Activated CD8-positive, alpha-beta T cell treated with anti-CD3 and anti-CD28 coated beads, Interleukin-2, amount 10 ng/mL, durations not matched to agents 7 days and 5 days (primary cell): ENCODE measurements at places on chromosomes 3 and 15. TPM values are rescaled to one million over a fixed set of nuclear protein-coding genes. Genes with fewer than 3 reads are reported as not detected.

DNA sequence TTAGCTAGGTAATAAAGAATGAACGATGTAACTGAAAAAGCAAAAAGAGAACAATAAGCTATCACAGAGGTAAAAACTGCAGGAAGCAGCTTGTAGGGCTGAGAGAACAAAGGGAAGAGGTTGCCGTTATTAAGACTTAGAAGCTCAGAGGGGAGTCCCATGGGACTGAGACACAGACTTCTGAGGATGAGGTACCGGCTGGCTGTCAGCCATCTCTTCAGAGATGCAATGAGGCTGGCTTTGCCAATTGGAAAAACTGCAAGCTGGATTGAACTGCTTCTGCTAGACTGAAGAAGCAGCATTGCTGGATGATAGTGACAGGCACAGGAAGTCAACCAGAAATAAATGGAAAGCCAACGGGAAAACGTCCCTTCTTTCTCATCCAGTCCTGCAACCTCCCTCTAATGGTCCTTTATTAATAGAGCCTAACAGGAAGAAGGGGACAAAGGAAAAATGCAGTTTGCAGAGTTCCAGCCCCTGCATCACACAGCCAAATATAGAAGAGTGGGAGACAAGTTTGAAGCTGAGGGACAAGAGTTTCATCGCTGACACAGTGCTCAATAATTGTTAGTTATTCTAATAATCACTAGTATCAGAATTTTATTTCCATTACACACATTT, 21.1 kb upstream of the KLHL6 start:
- no peaks in the 10 kb centered on the region for H3K36me3 ChIP-seq
- H3K27ac ChIP-seq, result no peak overlapping the region
- no peak for DNase-seq

- DNase-seq, result no peak
- peaks cover 36% of the 10 kb centered on the region for H3K4me1 ChIP-seq
- no peak overlapping the region for H3K4me3 ChIP-seq
- no peaks in the 10 kb centered on the region for H3K27me3 ChIP-seq
- peaks cover 5% of the 10 kb centered on the region for H3K36me3 ChIP-seq
These were observed 116.0 kb downstream of the XXYLT1 start for GRCh38 chr3:195154793-195155535.

DNA sequence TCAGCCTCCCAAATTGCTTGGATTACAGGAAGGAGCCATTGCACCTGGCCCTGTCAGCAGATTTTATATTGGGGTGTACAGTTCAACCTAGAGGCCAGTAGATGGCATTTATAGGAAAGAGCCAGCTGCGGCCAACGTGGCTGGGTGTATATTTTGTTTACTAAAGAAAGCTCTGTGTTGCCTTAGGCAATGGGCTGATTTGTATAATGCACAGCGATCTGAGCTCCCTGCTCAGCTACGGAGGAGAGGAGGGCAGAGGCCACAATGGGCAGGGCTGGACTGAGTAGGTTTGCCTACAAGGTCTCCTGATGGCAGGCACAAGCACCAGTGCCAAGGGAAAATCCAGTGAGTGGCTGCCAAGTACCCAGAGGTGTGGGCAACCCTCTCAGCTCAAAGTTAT, 282.4 kb downstream of the ARPP21 start:
- no peak for DNase-seq
- no peak overlapping the region for H3K27ac ChIP-seq
- no peaks in the 10 kb centered on the region for H3K27me3 ChIP-seq
- H3K36me3 ChIP-seq, result no peaks in the 10 kb centered on the region

- no peak overlapping the region for H3K27ac ChIP-seq
- peaks cover 20% of the 10 kb centered on the region for H3K27me3 ChIP-seq
- DNase-seq, result no peak
- no peak overlapping the region for H3K4me3 ChIP-seq
These were observed 4.5 kb upstream of the MGA start for GRCh38 chr15:41655716-41656115.

The MEIS2 gene
- total RNA-seq, result not detected
